Activated naive CD8-positive, alpha-beta T cell treated with anti-CD3 and anti-CD28 coated beads for 36 hours (primary cell): ENCODE measurements at places on chromosomes 12 and 14. TPM values are rescaled to one million over a fixed set of nuclear protein-coding genes. Genes with fewer than 3 reads are reported as not detected.

The PROX2 gene
- total RNA-seq = 0.87 TPM

GRCh38 chr12:131402781-131403396, 308.0 kb upstream of the SFSWAP start:
- no peak overlapping the region for H3K27ac ChIP-seq
- no peak overlapping the region for H3K4me3 ChIP-seq
- no peaks in the 10 kb centered on the region for H3K27me3 ChIP-seq
- no peak for DNase-seq
- H3K36me3 ChIP-seq = peaks cover 2% of the 10 kb centered on the region

DNA sequence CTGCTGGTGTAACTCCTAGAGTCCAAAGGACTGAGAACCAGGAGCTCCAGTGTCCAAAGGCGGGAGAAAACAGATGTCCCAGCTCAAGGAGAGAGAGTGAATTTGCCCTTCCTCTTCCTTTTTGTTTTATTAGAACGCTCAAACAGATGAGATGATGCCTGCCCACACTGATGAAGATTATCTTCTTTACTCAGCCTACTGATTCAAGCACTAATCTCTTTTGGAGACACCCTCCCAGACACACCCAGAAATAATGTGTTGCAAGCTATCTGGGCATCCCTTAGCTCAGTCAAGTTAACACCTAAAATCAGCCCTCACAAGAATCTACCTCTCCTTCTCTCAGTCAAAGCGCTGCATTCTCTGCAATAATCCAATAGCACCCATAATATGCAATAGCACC, 78.2 kb upstream of the BCL2L14 start:
- H3K36me3 ChIP-seq = peaks cover 5% of the 10 kb centered on the region
- no peaks in the 10 kb centered on the region for H3K4me1 ChIP-seq

DNA sequence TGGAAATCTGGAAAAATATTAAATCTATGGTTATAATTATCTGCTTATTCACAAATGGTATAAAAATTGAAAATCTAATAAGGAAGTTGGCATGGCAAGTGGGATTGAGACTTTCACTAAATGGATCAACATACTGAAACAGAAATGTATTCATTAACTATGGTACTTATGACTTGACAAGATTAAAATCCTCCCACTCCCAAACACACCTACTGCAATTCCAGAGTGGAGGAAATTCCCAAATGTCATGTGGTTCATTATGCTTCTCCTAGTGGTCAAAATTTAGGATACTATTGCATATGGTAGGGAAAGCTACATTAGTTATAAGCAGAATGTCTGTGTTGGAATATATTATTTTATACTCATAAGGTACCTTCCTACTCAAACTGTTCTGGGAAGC, 265.3 kb upstream of the PRICKLE1 start:
- no peaks in the 10 kb centered on the region for H3K4me1 ChIP-seq
- no peak overlapping the region for H3K27ac ChIP-seq
- H3K27me3 ChIP-seq = no peaks in the 10 kb centered on the region
- H3K36me3 ChIP-seq = no peaks in the 10 kb centered on the region

GRCh38 chr14:86961106-86961716, 1031.8 kb downstream of the GALC start:
- no peak overlapping the region for H3K4me3 ChIP-seq
- no peaks in the 10 kb centered on the region for H3K36me3 ChIP-seq
- H3K4me1 ChIP-seq = no peaks in the 10 kb centered on the region
- H3K27ac ChIP-seq = no peak overlapping the region
- no peak for DNase-seq
- H3K27me3 ChIP-seq = no peaks in the 10 kb centered on the region

DNA sequence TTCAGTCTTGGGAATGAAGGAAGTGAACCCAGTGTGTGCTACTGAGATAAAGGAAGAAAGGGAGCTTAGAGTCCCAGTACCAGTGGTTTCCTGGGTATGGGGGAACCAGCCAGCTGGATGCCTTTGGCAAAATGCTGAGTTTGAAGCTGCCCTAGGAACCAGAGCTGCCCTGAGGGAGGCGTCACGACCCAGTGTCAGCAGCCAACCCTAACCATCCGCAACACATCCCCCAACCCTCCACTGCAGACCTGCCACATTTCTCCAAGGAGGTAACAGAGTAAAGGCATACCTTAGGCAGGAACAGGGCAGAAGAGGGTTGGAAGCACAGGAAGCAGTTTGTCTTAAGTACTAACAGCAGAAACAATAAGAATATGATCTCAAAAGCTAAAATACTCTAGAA, 28.6 kb downstream of the PRDM4 start:
- no peak overlapping the region for H3K4me3 ChIP-seq
- H3K4me1 ChIP-seq = peaks cover 2% of the 10 kb centered on the region
- H3K27ac ChIP-seq = no peak overlapping the region
- no peak for DNase-seq
- no peaks in the 10 kb centered on the region for H3K27me3 ChIP-seq
- H3K36me3 ChIP-seq = peaks cover 10% of the 10 kb centered on the region

The NR4A1 gene
- 92.6 TPM for total RNA-seq

DNA sequence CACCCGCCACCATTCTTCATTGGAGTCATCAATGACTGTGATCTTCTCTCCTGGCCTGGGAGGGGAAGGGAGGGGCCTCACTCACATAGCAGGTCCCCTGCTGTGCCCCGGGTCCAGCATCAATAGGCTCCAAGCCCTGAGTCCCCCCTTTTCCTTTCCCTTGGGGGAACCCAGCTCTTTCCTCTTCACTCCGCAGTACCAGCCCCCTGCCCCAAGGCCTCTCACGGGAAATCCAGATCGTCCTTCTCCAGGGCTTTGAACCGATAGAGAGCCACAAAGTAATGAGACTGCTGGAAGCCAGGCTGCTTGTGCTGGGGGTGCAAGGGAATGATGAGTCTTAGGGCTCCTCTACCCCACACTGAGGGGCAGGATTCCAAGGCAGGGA, 6.7 kb downstream of the STAC3 start:
- H3K36me3 ChIP-seq = peaks cover 3% of the 10 kb centered on the region
- H3K4me3 ChIP-seq = peak overlapping the region; percentile 7
- H3K4me1 ChIP-seq = peaks cover 36% of the 10 kb centered on the region
- DNase-seq = no peak
- no peak overlapping the region for H3K27ac ChIP-seq
- peaks cover 51% of the 10 kb centered on the region for H3K27me3 ChIP-seq

- peaks cover 31% of the 10 kb centered on the region for H3K36me3 ChIP-seq
- H3K27me3 ChIP-seq = no peaks in the 10 kb centered on the region
- no peak overlapping the region for H3K4me3 ChIP-seq
- H3K27ac ChIP-seq = no peak overlapping the region
- peaks cover 15% of the 10 kb centered on the region for H3K4me1 ChIP-seq
These were observed 24.7 kb downstream of the ATF1 start for GRCh38 chr12:50788561-50788960.

The COPZ1 gene
- total RNA-seq = 96.3 TPM

GRCh38 chr12:123064885-123065619, 84.6 kb downstream of the ARL6IP4 start:
- H3K4me1 ChIP-seq = peaks cover 47% of the 10 kb centered on the region
- no peaks in the 10 kb centered on the region for H3K27me3 ChIP-seq
- H3K27ac ChIP-seq = no peak overlapping the region
- no peaks in the 10 kb centered on the region for H3K36me3 ChIP-seq
- H3K4me3 ChIP-seq = no peak overlapping the region

- H3K4me1 ChIP-seq = no peaks in the 10 kb centered on the region
- no peak for DNase-seq
- peaks cover 66% of the 10 kb centered on the region for H3K27me3 ChIP-seq
- no peak overlapping the region for H3K4me3 ChIP-seq
- no peaks in the 10 kb centered on the region for H3K36me3 ChIP-seq
- no peak overlapping the region for H3K27ac ChIP-seq
These were observed 933.0 kb downstream of the DIO2 start for GRCh38 chr14:79278286-79278797.

The LGR5 gene
- not detected for total RNA-seq

GRCh38 chr12:113788020-113788856, 177.9 kb downstream of the RBM19 start:
- peaks cover 11% of the 10 kb centered on the region for H3K36me3 ChIP-seq
- no peak overlapping the region for H3K27ac ChIP-seq
- no peak overlapping the region for H3K4me3 ChIP-seq
- H3K27me3 ChIP-seq = no peaks in the 10 kb centered on the region
- no peaks in the 10 kb centered on the region for H3K4me1 ChIP-seq

GRCh38 chr12:113818283-113818682, 147.8 kb downstream of the RBM19 start:
- H3K27me3 ChIP-seq = no peaks in the 10 kb centered on the region
- no peak overlapping the region for H3K4me3 ChIP-seq
- H3K36me3 ChIP-seq = peaks cover 29% of the 10 kb centered on the region
- DNase-seq = no peak
- H3K27ac ChIP-seq = no peak overlapping the region
- no peaks in the 10 kb centered on the region for H3K4me1 ChIP-seq

The FOXM1 gene
- 80.5 TPM for total RNA-seq

DNA sequence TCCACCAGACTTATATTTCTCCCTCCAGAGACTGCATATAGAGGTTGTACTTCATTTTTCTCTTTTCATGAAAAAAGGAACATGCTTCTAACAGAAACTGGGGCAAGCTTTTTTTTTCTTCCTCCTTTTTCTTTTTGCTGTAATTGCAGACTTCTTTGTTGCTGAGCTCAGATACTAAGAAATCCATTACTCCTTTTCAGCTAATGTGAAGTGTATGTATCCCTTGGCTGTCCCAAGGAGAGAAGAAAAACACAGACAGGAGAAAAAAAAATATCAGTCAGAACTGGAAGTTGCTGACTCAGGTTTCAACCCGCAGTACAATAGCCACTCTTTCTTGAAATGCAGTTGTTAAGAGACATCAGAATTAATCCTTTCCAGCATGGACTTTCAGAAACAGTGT, 1248.4 kb downstream of the LRFN5 start:
- no peaks in the 10 kb centered on the region for H3K4me1 ChIP-seq
- no peak for DNase-seq
- H3K36me3 ChIP-seq = no peaks in the 10 kb centered on the region

DNA sequence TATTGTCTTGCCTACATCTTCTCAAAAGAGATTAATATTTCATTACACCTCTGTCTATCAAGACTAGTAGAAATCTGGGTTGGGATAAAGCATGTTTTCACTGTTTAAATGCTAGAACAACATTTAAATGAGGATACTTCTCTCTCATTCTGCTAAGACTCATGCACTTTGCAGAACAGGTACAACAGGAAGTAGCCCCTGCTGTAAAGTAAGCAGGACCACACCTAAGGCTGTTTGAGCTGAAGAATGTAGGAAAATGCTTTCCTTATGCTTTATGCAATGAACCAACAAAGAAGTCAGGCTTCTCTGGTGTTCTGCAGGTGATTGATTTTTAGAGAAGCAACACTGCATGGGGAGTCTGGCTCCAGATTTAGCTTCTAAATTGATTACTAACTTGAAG, 89.4 kb downstream of the PAX9 start:
- no peak for DNase-seq
- H3K4me3 ChIP-seq = no peak overlapping the region
- no peaks in the 10 kb centered on the region for H3K36me3 ChIP-seq
- no peaks in the 10 kb centered on the region for H3K4me1 ChIP-seq

- peaks cover 21% of the 10 kb centered on the region for H3K4me1 ChIP-seq
- DNase-seq = peak; percentile 47
- peaks cover 4% of the 10 kb centered on the region for H3K27me3 ChIP-seq
- H3K4me3 ChIP-seq = no peak overlapping the region
- peaks cover 19% of the 10 kb centered on the region for H3K36me3 ChIP-seq
These were observed 19.6 kb downstream of the LGMN start for GRCh38 chr14:92728759-92729364.
